ENCODE measurements at places on chromosomes 11 and 22.

- no peak for DNase-seq
Measured at GRCh38 chr11:44313761-44314489, 4.0 kb upstream of the ALX4 start.

DNA sequence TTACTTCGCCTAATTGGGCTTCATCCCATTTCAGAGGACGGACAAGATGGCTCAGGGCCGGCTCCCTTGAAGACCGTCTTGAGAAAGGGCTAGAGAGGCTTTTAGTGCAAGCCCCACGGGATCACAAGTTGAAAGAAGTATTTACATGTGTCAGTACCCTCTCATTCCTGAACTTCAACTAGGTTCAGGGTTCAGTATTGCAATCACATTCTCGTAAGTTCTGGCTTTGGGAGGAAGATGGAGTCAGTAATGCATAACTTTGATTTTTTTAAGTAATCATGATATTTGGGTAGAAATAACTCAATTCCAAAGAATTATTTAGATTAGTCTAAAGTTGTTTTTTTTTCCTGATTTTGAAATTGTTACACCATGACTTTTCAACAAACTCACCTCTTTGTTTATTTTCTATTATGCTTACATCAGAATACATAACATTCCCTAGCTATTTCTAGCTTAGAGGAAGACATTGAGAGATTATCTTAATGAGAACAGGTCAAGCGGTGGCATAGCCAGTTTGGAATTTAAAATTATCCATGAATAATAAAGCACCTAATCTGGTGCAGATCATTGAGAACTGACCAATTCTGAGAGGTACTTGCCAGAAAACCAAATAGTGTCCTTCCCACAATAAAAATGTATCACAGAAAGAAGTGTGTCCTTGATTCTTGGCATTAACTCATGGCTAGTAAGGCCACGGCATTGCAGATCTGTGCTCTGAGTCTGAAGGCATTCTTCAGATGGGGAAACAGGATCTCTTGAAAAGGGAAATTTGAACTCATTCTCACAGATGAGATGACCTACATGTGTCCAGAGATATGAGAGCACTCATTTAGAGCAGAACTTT is 92.1 kb upstream of the BLID start:
- DNase-seq, result no peak

GRCh38 chr11:14342906-14343305 is 16.1 kb downstream of the RRAS2 start:
- DNase-seq, result no peak

- DNase-seq, result no peak
Measured at GRCh38 chr11:36239636-36240035, 49.6 kb downstream of the COMMD9 start.

- no peak for DNase-seq
Measured at GRCh38 chr11:45988921-45989320, 66.5 kb downstream of the LARGE2 start.

- DNase-seq, result no peak
Measured at GRCh38 chr11:73520353-73521061, 77.4 kb downstream of the FAM168A start.

DNA sequence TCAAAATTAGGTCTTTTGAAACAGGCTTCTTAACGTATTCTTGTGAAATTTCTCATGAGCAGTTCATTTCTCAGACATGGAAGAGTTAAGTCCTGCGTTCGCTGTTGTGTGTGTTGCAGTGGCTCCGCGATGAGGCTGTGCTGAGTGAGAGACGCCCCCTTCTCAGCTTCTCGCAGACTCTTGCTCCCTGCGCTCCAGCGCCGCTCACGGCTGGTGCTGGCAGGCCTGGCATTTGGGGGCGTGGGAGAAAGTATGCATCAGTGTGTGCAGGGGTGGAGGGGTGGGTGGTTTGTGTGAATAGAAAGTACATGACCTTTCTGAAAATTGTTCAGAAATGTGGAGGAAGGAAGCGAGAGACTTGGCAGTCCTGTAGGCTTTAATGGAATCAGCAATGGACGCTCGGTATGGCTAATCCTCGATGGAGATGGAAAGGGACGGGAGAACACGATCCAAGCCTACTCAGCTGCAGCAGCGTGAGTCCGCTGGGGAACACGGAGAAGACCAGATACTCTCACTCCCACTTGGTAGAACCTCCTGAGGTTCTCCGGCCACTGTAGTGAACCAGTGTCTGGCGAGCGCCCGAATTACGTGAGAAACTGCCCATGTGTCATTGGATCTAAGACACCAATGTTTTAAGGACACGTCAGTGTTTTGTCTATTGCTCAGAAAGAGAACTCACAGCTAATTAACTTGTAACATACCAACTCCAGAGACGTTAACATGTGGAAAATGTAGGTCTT is 5.9 kb downstream of the TAB1 start:
- no peak for DNase-seq

DNA sequence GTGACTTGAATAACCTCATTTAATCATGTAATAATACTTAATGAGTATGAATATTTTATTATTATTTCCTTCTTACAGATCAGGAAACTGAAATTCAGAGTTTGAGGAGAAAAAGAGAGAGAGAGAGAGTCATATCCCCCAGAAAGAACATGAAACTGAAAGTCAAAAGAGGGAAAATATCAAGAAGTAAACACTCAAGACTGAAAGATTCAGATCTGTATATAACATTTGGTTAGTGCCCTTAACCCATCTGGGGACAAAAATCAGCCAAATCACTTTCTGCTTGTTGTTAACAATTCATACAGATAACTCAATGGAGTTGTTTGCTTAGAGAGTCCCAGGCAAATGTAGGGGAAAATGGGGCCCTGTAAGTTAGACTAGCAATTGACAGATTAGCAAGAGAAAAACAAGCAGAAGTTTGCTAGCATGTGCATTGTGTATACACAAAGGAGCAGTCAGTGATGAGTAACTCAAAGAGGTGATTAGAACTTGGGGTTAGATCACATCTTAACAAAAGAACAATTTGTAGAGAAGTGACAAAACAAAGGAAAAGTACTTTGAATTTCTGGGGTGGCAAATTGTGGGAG is 25.9 kb upstream of the MMP13 start:
- no peak for DNase-seq

DNA sequence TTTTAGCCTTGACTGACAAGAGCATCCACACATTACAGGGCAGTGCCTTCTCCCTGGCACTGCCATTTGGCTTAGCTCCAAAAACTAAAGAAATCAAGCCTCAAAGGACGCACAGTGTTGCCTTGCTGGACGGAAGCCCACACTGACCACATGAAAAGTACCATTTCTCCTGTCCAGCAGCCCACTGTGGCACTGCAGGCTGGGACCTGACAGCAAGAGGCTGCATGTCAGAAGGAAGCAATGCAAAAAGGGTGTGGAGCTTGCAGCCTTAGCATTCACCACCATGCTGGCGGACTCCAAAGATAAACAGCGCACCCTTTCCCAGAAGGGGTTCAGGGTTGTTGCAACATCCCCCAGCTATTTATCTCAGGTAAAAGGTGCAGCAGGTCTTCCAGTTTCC is 109.3 kb upstream of the BMAL1 start:
- no peak for DNase-seq

GRCh38 chr11:27188696-27189095 is 148.1 kb downstream of the BBOX1 start:
- DNase-seq, result no peak

GRCh38 chr11:115944596-115944995 is 440.4 kb upstream of the CADM1 start:
- no peak for DNase-seq

GRCh38 chr22:48347311-48347710 is 1480.4 kb downstream of the BRD1 start:
- DNase-seq, result no peak

DNA sequence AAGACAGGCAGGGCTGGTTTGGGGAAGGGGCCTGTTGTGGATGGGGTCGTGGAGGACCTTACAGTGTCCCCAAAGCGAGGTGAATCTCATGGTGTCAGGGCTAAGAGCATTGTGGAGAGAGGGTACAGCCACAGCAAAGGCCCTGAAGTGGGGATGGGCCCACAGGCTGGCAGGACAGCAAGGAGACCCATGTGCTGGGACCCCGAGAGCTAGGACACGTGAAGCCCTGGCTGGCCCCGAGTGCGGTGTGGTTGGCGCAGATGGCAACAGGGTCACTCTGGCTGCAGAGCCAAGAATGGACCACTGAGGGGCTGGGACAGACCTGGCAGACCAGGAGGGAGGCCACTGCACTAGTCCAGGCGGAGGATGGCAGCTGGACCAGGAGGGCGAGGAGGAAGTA is 30.0 kb upstream of the KCNQ1OT1 start:
- no peak for DNase-seq

- DNase-seq, result no peak
Measured at GRCh38 chr22:38177926-38178604, 3.6 kb downstream of the PLA2G6 start.

DNA sequence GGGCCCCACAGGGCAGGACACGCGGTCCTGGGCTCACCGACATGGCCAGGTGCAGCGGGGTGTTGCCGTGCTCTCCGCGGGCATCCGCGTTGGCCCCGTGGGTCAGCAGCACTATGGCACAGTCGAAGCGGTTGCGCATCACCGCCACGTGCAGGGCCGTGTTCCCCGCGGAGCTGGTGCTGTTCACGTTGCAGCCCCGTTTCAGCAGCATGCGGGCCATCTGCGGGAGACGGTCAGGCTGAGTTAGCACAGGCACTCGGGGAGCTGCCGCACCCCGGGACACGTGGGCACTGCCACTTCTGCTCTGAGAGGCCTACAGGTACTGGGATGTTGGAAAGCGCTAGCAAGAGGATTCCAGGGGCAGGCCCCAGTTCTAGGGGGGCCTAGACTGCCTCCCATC is 22.3 kb upstream of the BAIAP2L2 start:
- DNase-seq, result no peak

DNA sequence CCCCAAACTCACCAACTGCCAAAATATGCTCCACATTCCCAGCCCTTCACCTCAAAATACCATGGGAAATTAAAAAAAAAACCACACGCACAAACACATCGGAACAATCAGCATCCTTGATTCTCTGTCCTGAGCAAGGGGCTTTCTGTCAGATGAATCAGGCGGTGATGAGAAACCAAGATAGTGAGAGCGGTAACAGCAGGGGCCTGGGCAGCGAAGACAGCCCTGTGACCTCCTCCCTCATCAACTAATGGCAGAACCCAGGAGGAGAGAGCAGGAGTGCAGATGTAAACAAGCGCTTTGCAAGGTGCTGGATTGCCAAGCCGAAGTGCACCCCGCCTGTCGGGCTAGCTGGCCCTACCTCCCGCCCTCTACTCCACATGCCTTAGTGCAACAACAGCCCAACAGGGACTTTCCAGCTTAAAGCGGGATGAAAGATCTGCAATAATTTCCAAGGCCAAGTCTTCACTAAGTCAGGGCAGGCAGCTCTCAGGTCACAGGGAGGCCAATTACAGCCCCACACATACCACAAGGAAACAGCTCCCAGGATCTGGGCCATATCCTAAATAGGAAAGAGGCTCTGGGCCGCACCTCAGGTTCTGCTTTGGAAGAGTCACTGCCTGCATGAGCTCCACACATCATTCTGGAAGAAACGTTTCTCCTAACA is 72.2 kb upstream of the BID start:
- DNase-seq, result no peak

GRCh38 chr11:39363571-39363970 is 2095.9 kb downstream of the LRRC4C start:
- DNase-seq, result no peak

DNA sequence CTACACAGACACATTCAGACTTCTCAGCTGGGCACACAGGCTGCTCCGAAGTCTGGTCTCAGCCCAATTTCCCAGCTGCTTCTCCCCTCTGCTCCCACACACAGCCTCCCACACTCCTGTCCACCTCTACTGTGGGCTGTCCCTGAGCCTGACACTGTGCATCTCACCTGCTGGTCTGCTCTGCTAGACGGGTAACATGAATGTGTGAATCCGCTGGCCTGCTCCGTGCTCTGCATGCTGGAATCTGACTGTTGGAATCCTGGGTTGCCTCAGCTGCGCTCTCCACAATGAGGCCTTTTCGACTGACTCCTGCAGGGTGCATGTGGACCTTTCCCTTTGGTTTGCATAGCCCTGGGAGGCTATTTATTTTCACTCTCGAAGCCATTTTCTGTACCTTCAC is 489.5 kb upstream of the B3GAT1 start:
- DNase-seq, result no peak

DNA sequence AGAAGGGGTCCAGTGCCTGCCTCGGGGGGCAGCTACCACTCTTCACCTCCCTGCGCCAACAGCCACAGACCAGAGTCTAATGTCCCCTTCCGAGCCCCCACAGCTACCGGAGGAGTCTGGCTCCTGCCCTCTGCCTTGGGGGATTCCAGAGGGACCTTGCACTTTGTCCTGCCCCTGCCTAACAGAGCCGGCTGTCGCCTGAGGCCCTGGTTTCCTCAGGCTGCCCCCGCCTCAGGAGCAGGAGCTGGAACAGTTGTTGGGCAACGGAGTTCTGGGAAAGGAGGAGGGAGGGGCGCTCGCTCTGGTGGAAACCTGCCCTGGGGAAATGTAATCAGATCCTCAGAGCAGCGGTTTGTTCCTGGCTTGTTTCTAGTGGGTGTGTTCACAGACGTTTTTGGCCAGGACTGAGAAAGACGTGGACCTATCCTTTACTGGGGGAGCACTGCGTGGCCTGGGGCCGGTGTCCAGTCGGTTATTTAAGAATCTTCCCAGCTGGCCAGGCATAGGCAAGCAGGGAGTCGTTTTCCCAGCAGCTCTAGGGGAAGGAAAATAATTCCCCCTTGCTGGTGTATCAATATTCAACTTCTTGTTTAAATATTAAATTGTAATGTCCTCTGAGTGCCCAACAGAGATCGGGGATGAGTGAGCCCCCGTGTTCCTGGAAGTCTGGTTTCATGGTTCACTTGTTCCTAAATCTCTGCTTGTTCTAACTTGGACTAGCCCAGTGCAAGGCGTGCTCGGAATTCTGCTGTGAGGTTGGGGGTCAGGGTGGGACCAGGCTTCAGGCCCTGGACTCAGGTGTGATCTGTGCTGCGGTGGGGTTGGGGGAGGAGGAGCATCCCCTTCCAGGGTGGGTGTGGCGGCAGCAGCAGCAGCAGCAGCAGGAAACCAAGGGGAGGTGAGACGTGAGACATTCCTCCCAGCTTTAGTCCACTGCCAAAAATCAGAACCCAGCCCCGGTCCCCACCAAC is 32.1 kb downstream of the A4GALT start:
- DNase-seq, result no peak

GRCh38 chr11:58659910-58660570 is 37.6 kb downstream of the CNTF start:
- no peak for DNase-seq

DNA sequence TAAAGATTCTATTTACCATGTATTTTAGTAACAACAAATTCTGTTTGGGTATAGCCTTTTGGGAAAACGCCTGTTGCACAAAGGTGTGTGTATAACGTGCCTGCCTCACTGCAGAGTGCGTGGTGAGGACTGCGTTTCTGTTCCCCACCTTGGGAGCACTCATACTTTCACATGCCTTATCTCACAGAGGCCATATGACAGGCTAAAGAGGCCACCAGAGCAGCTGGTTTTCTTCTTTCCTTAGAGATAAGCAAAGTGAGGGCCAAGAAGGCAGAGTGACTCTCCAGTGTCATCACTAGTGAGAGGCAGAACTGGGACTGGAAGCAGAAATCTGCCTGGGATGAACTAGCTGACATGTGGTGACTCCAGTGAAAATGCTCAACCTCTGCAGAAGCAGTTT is 369.2 kb upstream of the NARS2 start:
- DNase-seq, result no peak

Measured in GM12892 (cell line).